ENCODE measurements at places on chromosomes 1 and 21. TPM values are rescaled to one million over a fixed set of nuclear protein-coding genes. Genes with fewer than 3 reads are reported as not detected.
A peak's percentile ranks its signal among the peaks of the same experiment; 100 is the strongest.

DNA sequence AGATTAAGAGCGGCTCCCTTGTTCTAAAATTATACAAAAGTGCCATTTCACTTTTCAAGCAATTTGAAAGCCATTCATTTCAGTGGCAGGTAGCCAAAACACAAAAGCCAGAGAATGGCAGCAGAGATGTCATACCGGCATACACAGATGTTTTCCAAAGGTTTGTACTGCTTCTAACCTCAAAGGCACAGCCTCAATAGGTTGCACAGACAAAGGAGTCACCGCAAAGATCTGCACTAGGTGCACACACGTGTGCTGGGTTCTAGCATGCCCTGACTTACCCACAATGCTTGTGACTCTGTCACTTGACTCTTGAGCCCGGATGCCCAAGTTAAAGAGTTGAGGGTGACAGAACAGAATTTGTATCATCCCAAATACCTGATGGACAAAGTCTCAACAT lies 448.9 kb upstream of the ADGRL2 start:
- no peak for DNase-seq

Gene PLEKHA6
- 14.1 TPM for total RNA-seq

GRCh38 chr1:118989878-118990378 lies 1.8 kb upstream of the TBX15 start:
- DNase-seq = no peak

DNA sequence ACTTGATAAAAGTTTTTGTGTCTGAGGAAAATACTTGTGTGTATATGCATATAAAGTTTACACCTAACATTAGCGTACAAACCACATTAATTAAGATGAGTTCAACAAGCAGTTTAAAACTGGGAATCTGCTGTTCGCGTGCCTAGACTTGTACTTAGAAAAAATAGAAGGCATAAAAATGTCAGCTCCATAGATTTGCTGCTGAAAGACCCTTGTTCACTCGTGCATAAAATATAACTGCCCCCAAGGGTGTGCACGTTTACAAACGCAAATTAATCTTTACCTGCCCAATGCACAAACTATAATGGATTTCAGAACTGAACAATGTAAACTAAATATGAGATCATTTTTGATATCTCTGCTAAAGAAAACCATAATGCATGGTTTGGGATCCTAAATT lies 392.3 kb upstream of the ADGRL2 start:
- DNase-seq = no peak

GRCh38 chr1:169586067-169586394 lies 250 bp downstream of the F5 start:
- DNase-seq = no peak

Gene ADCY10
- 0.21 TPM for total RNA-seq

DNA sequence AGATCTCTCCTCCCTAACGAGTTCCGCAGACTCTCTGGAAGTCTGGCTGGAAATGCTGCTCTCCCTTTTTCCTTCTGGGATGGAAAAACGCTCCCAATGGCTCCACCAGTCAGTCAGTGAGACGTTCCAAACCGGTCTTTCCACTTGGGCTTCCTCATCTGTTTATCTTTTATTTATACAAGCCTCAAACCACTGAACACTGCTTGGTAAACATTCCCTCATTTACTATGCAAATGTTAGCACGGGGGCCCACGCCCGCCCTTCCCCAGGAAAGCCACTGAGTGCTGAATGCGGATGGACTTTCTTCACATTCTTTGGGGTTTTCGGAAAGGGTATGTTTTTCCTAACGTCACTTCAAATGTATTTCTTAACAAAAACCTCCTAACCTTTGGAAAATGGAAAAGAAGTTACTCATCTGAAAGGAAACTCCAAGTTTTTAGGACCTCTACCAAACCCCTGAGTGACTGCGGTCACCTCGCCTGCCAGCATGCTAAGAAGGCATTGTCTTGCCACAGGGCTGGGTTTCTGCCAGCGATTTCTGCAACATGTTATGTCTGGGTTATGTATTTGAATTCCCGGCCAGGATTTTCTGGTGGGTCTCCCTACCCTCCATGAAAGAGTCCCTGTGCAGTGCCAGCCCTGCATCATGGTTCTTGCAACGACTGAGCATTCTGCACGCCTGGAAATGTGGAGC lies 14.0 kb upstream of the UMODL1 start:
- DNase-seq = peak; percentile 67

GRCh38 chr1:203490607-203491006 lies 3.3 kb upstream of the OPTC start:
- DNase-seq = no peak

DNA sequence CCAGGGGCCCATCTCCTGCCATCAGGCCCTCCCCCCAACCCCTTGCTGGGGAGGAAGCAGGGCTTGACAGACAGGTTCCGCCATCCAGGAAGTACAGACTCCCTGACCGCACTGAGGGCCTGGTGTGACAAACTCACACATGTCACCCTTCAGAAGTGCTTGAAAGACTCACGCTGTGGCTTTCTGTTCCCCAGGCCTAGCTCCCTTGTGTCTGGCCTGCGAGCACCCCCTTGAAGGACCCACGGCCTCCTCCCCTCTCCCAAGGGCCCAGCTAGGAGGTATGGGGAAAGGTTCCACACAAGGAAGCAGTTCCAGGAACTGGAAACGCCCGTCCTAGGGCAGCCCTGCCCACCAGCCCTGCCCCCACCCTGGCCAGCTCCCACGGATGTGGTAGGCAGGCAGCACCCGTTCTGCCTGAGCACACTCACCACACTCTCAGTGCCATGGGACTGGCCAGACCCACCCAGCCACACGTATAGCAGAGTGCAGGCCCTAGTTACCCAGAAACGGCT lies 26.7 kb downstream of the SLC2A1 start:
- peak; percentile 60 for DNase-seq

Gene FYB2
- total RNA-seq = 1.9 TPM

DNA sequence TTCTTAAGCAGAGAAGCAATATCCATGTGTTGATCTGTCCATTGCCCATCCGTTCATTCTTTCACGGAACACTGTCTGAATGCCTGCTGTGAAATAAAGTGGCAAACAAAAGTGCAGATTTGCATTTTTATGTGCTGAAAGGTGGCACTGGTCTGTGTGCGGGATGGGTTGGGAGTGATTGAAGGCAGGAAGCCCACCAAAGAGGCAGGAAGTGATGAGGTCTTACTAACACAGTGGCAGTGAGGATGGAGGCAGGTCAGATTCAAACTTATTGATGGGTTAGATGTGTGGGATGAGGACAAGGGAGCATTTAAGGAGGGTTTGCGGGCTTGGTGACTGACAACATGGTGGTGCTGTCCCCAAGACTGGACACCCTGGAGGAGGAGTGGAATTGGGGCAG lies 8.3 kb downstream of the PTPRF start:
- DNase-seq = no peak

GRCh38 chr1:41919764-41920397 lies 1.2 kb upstream of the HIVEP3 start:
- peak; percentile 65 for DNase-seq

DNA sequence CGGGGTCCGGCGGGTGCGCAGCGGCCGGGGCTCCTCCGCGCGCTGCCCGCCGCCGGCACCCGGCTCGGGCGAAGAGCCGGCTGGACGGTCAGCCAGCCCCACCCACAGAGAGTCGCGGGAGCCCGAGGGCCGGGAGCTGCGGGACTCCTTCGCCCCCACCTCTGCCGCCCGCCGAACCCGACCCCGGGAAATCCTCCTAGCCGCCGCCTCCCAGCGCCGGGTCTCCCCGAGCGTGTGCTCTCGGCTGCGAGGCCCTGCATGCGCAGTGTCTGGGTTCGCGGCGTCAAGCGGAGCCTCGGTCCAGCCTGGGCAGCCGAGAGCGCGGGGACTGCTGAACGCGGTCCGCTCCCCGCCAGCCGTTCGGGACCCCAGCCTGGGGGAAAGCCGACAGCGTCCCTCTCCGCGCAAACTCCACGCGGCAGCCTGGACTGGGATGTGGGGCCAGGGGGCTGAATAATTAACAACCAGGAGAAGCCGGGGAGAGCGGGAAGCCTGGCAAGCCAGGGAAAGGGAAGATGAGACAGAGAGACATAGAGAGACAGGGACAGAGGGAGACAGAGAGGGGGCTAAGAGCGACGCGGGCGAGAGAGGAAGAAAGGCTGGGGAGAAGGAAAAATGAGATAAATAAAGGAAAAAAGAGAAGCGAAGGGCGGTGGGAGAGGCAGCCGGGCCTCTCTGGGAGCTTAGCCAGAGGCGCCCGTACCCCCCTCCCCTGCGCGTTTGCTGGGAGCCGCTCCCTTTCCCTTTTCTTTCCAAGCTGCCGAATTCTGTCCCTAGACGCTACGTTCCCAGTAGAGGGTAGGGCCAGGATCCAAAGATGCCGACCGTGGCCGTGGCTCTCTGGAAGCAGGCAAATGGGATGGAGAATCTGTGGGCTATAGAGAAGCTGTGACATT lies 64.2 kb downstream of the MEF2D start:
- no peak for DNase-seq

- DNase-seq = no peak
These were observed 10.1 kb upstream of the GUCA2B start for GRCh38 chr1:42142894-42143675.

- DNase-seq = peak; percentile 68
These were observed 26.1 kb downstream of the PKP1 start for GRCh38 chr1:201309416-201309815.

GRCh38 chr1:67700692-67701410 lies 15.8 kb downstream of the GADD45A start:
- DNase-seq = peak; percentile 41

- peak; percentile 71 for DNase-seq
These were observed 5.8 kb downstream of the IFI16 start for GRCh38 chr1:159015440-159015909.

DNA sequence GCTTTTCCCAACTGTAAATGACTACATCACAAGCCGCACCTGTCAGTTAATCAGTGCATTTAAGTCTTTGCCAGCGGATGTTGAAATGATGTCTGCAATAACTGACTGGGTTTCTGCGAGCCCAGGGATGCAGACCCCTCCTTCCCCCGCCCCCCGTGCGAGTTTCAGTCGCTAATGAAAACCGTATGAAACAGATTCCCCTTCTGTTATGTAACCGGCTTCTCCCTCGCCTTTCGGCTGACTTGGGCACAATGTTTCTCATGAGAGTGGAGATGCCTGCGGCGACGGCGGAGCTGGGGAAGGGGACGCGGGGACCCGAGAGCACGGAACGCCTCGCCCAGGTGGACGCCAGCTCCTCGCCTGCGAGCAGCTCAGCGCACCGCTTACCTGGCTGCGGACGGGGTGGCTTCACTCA lies 753 bp downstream of the KCNJ6 start:
- no peak for DNase-seq

DNA sequence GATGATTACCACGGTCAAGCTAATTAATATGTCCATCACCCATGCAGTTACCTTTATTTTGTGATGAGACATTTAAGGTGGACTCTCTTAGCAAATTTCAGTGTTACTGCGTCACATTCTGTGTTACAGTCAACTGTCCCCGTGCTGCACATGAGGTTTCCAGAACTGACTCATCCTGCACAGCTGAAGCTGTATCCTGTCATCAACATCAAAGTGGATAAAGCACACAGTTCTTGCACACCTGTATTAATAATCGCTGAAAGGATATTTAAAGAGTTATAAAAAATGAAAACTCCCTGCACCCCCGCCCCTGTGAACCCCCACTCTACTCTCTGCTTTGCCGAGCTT lies 3.4 kb upstream of the KRTAP10-5 start:
- no peak for DNase-seq

Gene RXRG
- total RNA-seq = 5.3 TPM

- no peak for DNase-seq
These were observed 1.2 kb downstream of the TEKT2 start for GRCh38 chr1:36085126-36085525.

Gene ANGEL2
- total RNA-seq = 18.8 TPM

DNA sequence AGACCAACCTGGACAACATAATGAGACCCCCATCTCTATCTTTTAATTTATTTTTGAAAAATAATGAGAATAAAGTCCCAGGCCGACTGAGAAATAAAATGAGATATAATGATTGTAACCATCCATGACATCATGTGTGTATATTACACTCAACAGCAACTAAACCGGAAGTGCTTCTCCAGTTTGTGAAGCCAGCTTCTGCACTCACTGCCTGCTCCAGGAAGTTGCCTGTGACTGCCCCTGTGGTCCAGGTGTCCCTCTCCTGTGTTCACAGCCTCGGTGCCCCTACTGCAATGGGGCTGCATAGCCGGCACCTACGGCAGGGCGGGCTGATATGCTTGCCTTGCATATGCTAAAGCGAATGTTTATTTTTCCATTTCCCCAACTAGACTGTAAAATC lies 68.3 kb downstream of the SSBP3 start:
- DNase-seq = no peak

Gene ZNF683
- total RNA-seq = 0.35 TPM

Gene HES3
- not detected for total RNA-seq

GRCh38 chr1:225447650-225448089 lies 19.8 kb upstream of the LBR start:
- no peak for DNase-seq

DNA sequence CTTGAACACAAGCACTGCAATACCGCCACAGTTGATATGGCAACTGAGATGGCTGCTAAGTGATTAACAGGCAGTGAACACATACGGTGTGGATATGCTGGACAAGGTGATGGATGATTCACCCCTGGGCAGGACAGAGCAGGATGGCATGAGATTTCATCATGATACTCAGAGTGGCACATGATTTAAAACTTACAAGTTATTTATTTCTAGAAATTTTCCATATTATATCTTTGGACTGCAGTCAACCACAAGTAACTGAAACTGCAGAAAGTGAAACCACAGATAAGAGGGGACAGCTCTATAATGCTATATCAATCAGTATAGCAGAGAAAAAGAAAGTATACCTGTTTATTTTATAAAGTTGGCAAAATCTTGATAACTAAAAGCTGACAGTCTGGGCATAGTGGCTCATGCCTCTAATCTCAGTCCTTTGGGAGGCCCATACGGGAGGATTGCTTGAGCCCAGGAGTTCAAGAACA lies 47.9 kb downstream of the PHACTR4 start:
- no peak for DNase-seq

DNA sequence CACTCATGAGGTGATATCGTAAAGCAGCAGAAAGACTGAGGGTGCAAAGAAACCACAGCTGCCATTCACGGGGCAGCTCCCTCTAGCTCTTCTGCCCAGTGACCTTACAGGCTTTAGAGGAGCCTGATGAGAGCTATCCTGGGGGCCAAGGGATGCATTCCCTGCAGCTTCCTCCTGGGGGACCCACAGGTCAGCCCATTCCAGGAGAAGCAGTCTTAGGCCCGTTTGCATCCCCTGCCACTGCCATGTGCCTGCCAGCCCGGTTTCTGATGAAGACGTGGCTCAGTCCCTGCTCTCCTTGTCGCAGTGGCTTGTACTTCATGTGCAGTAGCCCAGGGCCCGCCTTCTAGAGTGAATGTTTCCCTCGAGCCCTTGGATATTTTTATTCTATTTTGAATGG lies 22.8 kb downstream of the ATP5PO start:
- DNase-seq = no peak

DNA sequence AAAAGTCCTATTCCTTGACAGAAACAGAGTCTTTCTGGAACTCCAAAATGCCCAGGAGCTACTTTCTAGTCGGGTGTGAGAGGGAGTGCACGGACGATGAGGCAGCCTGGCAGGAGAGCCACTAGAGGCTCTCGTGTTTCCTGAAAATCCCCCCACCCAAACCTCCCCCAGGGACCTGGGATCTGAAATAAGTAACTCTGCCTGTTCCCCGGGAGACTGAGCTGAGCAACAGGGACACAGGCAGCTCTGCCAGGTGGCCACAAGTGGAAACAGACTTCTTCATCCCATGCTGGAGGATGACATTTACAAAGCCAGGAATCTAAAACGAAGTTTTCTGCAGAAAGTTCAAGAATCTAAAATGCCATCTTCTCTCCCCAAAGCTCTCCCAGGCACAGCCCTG lies 77.1 kb downstream of the ITPKB start:
- peak; percentile 6 for DNase-seq
